ENCODE measurements at places on chromosomes 13 and 19.

GRCh38 chr19:56476651-56477428, at the start of gene ZNF667:
Gene ZNF667 (minus strand): TSS chr19:56477345. CDS start chr19:56462370, 14,975 bp downstream.
- peak; percentile 61 for DNase-seq

GRCh38 chr13:51981355-51981754, 29.9 kb downstream of the ATP7B start:
- no peak for DNase-seq

GRCh38 chr13:49300276-49300675, 52.6 kb downstream of the CDADC1 start:
- no peak for DNase-seq

DNA sequence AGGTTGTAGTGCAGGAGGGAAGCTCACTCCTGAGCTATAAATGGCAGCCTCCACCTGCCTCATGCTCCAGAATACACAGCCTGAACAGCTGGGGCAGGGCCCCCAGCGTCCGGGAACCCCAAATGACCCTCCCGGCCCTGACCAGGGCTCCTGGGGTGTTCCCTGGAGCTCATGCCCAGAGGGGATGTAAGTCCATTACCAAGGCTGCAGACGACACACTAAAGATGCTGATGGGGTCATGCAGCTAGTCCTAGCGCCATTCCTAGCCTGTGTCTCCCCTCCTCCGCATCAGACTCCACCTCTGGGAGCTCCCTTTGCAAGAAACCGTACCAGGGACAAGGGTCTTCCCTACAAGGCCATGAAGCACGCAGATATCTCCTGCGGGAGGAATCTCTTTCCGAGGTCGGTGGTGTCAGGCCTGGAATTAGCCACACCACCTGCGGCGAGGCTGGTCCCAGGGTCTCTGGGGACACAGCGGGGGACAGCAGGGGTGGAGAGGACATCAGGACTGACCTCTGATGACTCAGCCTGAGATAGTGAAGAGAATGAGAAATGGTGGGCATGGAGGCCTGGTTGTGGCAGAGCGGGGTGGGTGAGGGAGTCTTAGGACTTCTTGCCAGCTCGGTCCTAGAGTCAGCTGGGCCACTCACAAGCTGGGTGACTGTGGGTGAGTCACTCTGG, 11.9 kb upstream of the TPM4 start:
- no peak for DNase-seq

DNA sequence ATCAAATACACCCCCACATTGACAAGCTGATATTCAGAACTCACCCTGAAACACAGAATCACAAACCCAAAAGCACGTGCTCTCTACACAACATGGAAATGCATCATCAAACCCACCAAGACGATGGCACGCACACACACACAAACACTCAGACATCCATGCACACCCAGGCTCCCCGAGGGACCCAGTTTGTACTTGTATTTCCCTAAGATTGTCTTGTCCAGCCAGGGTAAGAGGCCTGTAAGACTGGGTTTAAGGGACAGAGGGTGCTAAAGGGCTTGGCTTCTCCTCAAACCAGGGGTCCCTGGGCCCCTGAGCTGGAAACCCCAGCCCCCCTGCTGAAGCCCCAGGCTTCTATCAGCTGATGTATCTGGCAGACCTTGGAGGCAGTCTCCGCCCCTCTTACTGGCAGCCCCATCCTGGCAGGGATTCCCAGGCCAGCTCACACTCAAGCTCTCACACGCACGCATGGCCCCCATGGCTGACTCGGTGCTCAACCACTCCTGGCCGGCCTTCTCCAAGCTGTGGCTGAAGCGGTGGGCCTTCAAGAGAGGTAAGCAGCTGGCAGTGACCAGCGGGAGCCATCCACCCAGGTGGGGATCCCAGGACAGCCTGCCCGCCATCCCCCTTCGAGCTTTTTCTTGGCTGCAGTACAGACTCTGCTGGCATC, 6.5 kb downstream of the ARHGEF18 start:
- DNase-seq, result no peak

- no peak for DNase-seq
Observed at GRCh38 chr13:73618275-73618865, 515.8 kb downstream of the KLF12 start.

DNA sequence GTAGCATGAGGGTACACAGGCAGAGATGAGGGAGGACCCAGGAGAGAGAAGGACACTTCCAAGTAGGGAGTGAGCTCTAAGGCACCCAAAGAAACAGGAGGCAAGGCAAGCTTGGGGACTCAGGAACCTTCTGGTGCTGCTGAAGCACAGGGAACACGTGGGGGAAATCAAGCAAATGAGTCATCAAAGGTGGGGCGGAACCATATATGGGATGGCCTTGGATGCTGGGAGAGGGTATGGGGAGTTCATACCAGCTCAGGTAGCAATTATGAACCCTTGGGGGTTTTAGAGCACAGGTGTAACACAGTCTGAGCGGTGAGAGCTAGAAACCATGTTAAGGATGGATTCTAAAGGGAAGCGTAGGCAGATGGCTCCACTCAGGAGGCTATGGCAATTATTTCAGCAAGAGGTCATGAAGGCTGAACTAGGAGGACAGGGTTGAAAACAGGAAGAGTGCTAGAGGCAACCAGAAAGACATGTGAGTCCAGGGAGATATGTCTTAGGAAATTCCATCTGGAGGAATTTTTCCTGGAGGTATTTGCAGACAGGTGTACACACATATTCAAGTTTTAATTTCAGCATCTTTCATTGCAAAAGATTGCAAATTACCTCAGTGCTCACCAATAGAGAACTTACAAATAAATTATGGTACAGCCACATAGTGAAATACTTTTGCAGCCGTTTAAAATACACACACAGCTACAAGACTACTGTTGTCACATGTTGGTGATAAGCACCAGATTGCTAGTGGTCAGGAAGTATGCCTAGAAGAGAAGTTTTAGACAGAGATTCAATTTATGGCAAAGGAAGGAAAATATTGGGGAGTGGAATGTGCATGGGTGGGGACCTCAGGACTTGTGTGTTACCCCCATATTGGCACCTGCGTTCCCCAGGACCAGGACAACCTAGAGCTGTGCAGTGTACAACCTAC, 77.0 kb downstream of the STARD13 start:
- DNase-seq, result no peak

DNA sequence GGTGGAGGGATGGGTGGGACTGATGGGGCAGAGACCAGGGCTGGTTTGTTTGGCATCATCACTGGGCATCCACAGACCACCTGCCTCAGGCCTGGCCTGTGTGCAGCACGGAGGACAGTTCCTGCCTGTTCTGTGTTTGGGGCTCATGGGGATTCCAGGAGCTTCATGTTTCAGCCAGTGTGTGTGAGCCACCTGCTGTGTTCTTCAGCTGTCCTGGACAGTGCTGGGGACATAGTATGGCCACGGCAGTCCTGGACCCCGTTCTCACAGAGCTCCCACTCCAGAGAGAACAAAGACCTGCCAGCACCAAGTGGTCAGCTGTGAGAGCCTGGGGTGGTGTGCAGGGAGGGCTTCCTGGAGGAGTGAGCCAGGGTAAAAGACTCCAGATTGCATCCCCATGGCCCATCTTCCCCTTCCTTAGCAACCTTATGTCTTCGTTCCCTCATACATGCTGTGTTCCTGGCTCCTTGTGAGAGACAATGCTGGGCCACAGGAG, 2.0 kb upstream of the CCDC97 start:
- no peak for DNase-seq

DNA sequence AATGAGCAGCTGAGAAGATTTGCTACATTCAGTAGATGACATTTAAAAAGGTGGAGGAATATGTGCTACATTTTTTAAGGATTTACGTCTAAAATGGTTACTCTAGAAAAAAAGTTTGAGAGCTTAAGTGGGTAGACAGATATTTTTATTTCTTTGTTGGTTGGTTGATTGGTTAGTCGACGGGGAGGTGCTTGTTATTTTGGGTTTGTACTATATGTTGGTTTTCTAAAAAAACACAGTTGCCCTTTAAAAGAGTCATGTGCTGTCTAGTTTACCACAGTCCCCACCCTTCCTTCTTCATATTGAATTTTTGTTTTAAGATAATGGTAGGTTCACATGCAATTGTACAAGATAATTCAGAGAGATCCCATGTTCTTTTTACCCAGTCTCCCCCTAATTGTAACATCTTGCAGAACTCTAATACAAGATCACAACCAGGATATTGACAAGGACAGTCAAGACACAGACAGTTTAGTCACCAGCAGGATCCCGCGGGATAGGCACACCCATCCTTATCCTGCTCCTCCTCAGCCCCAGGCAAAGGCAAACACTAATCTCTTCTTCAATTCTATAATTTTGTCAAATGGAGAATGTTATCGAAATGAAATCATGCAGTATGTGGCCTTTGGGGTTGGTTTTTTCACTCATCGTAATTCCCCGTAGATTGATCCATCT, 171.4 kb downstream of the FOXO1 start:
- no peak for DNase-seq

DNA sequence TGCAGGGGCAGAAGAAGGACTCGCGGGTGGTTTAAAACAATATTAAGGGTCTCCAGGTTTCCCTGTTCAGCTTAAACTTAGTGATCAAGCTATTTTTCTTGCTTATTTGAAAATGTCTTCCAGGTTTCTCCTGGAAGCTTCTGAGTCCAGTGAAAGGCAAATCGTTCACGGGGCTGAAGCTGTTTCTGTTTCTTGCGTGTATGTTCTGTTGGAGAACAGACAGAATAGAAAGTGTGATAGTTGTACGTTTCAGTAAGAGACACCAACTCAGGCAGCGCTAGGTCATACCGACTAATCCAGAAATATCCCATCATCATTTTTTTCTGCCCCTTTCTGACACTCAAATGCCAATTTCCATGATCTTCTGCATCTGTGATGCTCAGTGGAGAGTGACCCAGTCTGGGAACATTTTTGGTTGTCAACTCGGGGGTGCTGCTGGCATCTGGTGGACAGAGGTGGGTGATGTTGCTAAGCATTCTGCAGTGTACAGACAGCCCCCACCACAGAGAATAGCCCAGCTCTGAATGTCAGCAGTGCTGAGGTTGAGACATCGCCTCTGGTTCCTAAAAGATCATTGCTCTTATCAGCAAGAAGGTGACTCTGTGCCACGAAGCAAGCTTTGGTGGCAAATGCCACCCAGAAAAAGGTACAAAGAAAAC, 4.3 kb downstream of the KLF2 start:
- DNase-seq, result no peak

- DNase-seq, result no peak
Observed at GRCh38 chr19:7831452-7831851, 1.4 kb downstream of the EVI5L start.

- DNase-seq, result no peak
Observed at GRCh38 chr13:74082741-74083160, 51.5 kb downstream of the KLF12 start.

GRCh38 chr19:9962623-9963290, 26.4 kb upstream of the OLFM2 start:
- no peak for DNase-seq

DNA sequence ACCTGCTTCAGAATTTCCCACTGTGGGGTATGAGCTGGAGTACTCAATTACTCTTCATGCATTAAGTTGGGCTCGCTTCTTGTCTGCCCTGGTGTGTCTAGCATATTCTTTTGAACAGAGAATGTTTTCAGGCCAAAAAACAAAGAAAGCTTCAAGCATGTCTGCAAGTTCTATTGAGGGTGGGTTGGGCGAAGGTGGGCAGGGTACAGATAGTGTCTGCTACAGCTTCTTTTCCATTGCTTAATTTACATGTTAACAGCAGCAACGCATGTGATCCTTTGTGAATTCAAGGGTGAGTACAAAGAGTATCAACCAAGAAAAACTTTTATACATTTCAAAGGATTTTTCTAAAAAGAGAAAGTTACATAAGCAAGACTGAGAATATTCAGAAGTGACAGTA, 406.5 kb downstream of the IRS2 start:
- DNase-seq, result no peak

GRCh38 chr13:94322925-94323763, 156.3 kb downstream of the DCT start:
- no peak for DNase-seq

GRCh38 chr13:30170569-30170968, 136.8 kb downstream of the KATNAL1 start:
- no peak for DNase-seq

DNA sequence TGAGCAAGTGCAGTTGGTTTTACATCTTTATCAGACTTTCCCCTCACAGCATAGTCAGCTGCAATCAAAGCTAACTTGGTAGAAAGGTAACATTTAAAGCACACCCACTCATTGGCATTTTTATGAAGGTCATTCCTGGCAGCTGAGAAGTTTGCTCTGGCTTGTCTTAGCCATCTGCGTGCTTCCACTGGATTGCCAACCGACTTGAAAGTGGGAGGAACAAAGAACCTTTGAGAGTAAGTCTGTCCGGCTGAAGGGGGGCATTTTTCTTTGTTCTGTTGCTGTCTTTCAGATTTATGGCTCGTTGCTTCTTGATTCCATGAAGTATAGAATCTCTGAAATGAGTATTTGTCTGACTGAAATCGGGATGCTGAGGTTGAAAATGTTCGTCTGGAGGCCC, 103.1 kb downstream of the SACS start:
- no peak for DNase-seq

DNA sequence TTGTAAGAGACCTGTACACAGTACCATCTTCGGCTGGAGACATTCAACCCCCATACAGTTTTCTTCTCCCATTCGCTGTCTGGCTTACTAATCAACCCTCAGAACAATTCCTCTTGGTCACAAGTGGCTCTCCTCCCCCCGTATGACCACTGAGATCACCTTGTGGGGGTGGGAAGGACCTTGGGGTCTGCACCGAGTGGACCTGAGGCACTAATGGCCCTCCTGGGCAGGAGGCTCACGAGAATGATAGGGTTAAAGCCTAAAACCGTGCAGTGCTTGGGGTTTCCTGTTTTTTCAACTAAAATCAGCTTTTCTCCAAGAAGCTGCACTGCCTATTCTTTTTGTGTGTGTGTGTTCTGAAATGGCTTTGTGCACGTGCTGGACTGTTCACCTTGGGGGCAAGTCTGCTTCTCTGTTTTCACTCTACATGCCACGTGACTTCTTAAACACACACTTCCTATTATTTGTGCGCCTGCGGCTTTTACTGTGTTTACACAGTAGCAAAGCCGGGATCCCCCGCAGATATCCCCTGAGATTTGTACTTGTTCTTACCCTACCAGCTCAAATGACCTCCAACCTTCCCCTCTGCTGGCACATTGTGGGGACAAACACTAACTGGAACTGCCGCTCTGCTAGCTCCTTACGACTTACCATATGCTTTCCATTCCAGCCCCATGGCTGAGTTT, 12.3 kb downstream of the RBM26 start:
- DNase-seq, result no peak

DNA sequence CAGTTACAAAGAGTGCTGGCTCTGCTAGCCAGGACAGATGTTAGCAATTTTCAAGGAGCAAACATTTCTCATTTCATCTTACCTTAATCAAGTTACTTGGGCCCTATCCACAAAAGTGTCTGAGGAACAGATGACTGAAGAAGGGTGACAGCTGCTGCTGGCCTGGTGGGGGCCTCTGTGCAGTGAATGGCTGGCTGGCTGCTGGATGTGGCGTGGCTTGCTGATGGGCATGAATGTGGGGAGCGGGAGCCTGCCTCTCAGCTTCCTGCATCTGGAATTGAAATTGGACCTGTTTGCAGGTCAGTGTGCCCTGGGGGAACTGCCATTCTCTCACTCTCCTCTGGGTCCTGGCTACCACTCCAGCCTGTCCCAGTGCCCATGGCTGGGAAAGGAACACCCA, 94.7 kb downstream of the RGCC start:
- DNase-seq, result no peak

GRCh38 chr13:34070006-34070405, 252.1 kb downstream of the RFC3 start:
- DNase-seq, result no peak

All from GM04503 (cell line).